Muscle of arm (tissue), 14 donors: ENCODE measurements at places on chromosomes 16 and 17.

DNA sequence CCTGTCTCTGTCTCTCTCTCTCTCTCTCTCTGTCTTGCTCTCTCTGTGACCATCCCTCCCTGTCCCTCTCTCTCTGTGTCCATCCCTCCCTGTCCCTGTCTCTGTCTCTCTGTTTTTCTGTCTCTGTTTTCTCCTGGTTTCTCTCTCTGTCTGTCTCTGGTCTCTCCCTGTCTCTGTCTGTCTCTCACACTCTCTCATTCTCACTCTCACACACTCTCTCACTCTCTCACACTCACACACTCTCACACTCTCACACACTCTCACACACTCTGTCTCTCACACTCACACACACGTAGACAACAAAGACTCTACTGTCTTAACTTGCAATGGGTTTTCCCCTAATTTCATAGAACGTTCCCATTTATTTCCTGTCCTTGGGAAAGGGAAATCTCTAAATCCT lies 299.5 kb downstream of the FOXL1 start:
- no peak for DNase-seq

- no peak for DNase-seq
Observed at GRCh38 chr17:58679263-58680037, 12.4 kb downstream of the TEX14 start.

GRCh38 chr17:63447471-63448009 lies 1.4 kb upstream of the CYB561 start:
- no peak for DNase-seq

GRCh38 chr16:11136600-11136999 lies 119.4 kb downstream of the SOCS1 start:
- DNase-seq, result no peak

- DNase-seq, result no peak
Observed at GRCh38 chr16:3492356-3492755, 2.9 kb downstream of the C16orf90 start.

DNA sequence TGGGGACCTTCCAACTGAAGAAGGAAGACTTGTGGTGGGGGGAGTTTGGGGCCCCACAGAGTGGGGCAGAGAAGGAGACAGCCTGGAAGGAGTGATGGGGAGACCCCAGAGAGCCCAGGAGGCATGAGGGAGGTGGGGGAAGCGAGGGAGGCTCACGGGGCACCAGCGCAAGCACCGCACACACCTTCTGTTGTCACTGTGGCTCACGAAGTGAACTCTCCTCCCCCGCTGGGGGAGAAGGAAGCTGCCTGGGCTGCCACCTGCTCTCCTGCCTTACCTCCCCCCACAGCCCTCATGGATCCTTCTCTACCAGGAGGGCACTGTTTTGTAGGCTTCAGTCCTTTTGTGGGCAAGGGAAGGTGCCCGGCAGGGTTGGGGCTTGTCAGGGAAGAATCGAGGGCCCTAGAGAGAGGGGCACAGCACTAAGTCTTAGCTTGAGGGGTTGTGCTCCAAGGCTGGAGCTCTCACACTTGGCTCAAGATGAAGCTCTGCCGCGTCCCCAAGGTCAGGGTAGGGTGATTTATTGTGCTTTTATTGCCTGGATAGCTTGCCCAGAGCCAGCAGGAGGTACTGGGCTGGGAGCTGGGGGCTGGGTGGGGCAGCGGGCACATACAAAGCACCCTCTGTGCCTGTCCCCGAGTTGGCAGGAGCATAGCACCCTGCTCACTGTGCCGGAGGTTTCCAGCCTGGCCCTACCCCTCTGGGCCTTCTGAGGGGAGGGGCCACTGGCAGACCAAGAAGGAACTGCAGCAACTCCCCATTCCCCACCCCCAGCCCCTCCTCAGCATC lies 4.6 kb upstream of the STARD3 start:
- DNase-seq, result no peak

- DNase-seq, result no peak
Observed at GRCh38 chr17:81367171-81367570, 28.1 kb upstream of the BAHCC1 start.
